Renal pelvis (tissue), 12 donors: ENCODE measurements at places on chromosomes 7 and 10. TPM values are rescaled to one million over a fixed set of nuclear protein-coding genes. Genes with fewer than 3 reads are reported as not detected.

DNA sequence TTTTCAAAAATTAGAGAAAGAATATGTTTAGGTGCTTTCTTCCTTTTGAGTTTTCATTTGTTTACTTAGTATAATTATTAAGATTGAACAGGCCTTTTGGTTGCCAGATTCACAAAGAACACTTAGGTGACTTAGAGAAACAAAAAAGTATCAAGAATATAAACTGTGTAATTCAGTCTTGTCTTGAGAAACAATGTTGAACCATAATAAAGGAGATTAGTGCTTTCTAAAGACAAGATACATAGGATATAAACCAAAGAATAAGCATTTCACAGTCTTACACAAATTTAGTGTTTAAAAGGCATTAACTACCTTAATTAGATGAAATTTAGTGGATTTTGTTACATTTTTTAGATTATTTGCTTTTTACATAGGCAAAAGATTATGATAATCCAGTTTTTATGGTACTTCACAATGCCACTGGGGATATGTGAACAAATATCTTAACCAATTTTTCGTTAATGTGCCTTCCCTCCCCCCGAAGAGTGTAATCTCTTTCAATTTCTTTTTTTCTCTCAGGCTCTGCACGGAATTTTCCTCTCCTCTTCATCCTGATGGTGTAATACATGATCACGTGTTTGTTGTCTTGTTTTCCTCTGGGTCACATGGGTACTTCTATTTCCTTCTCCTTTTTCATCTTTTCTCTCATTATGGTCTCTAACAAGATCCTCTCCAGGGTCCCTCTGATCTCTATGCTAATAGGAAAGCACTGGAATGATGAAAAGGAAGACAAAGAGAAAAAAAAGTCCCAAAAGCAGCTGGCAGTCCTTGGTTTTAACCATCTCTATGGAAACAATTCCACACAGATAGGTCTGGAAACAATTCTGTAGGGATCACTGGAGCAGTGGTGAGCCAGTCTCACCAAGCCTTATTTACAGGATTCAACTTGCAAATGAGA is 3.7 kb upstream of the HNRNPH3 start:
- DNase-seq, result no peak

- DNase-seq, result no peak
Measured at GRCh38 chr10:120505866-120506265, 48.8 kb downstream of the PLPP4 start.

- no peak for DNase-seq
Measured at GRCh38 chr7:93538061-93538460, 36.5 kb downstream of the CALCR start.

FAM20C gene
- polyA plus RNA-seq, result 65.7 TPM

DOCK4 gene
- polyA plus RNA-seq, result 26.3 TPM

DNA sequence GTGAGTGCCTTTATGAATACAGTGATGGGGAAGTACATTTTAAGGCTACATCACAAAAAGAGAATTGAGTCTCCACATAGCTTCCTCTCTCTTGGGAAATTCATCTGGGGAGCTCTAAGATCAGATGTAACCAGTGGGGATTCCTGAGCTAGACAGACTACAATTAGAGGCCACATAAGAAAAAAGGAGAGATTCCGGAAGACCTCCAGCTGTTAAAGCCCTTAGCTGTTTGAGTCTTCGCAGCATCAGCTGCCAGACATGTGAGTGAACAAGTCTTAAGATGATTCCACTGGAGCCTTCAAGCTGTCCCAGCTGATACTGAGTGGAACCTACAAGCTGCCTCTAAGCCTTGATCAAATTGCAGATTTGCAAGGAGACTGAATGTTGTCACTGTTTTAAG is 448.5 kb downstream of the NXPH1 start:
- DNase-seq, result no peak
